Activated T-helper 1 cell treated with anti-CD3 and anti-CD28 coated beads, Interleukin-2, amount 50 U/mL, for 16 hours (primary cell): ENCODE measurements at places on chromosomes 6 and 20.

DNA sequence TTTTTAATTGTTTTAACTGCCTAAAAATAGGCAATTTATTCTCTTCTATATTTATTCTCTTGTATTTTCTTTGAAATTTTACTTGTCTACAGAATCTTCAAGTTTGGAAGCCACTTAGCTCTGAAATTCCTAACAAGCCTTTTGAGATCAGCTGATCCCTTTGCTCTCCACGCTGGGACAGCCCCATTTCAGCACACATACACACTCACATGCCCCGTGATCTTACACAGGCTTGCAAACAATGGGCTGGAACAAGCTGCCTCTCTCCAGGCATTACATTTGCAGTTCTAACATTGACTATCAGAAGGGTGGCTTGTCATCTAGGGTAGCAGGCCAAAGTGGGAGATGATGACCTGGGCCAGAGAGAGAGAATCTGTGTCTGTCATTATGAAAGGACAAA, 62.1 kb upstream of the RAB32 start:
- no peak for DNase-seq

- no peak for DNase-seq
These were observed 11.5 kb downstream of the CALHM6 start for GRCh38 chr6:116472706-116473105.

GRCh38 chr6:135243871-135244796, 63.0 kb downstream of the MYB start:
- DNase-seq: no peak

DNA sequence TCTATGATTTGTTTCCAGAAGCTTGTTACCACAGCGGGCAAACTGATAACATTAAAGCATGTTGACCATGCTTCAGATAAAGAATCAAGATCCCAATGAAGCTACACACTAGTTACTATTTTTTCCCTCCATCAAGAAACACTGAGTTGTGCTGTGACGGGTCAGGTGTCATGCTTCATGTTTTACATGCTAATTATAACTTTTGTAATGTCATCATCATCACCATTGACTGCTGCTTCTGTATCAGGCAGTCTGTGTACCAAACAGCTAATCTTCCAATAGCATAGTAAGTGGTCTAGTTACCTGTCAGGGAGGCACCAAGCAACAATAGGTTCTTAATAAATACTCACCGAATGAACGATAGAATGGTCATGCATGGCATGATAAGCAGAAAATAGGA, 388.1 kb downstream of the THBS2 start:
- DNase-seq: no peak

DNA sequence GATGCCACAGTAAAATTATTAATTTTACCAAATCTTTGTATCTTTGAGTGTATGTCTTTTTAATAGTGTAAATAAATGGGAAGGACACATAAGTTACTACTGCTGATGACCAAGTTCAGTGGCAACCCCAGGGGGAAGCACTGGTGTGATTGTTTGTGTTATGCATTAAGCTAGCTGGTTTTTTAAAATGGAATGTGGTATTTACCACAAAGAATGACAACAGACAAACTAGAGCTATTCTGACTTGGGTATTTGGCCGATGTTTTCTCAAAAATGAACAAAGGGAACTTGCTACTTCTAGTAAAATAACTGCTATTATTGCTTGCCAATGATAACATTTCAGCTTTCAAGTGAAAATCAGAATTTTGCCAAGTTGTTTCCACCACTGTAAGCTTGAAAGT, 2.9 kb downstream of the FNDC1 start:
- no peak for DNase-seq

- DNase-seq: no peak
These were observed 257.2 kb downstream of the TAF4 start for GRCh38 chr20:61808447-61808846.

DNA sequence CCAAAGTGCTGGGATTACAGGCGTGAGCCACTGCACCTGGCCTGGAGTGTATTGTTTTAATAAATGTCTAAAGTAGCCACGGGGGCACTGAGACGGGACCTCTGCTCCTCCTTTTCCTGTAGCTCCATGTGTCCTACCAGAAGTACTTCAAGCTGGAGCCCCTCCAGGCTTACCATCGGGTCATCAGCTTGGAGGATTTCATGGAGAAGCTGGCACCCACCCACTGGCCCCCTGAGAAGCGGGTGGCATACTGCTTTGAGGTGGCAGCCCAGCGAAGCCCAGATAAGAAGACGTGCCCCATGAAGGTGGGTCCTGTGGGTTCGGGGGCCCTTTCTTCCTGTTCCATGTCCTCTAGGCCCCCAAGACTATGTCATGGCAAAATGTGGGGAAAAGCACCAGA, 7.5 kb downstream of the POFUT1 start:
- no peak for DNase-seq

DNA sequence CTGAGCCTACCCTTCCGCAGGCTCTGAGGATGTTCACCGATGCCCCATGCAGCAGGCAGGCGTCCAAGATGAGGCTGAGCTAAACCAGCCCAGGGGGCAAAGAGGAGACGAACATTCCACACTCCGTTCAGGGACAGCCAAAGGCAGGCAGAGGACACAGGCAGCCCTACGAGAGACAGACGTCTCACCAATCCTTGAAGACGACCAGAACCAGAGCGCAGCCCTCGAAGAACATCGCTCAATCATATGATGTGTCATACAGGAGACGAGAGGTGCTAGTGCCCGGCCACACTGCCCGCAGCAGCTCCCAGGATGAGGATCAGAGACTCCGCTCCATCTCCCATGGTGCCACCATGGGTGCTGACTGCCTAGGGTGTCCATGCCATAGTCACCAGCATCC, 35.6 kb upstream of the TMEM181 start:
- DNase-seq: no peak

DNA sequence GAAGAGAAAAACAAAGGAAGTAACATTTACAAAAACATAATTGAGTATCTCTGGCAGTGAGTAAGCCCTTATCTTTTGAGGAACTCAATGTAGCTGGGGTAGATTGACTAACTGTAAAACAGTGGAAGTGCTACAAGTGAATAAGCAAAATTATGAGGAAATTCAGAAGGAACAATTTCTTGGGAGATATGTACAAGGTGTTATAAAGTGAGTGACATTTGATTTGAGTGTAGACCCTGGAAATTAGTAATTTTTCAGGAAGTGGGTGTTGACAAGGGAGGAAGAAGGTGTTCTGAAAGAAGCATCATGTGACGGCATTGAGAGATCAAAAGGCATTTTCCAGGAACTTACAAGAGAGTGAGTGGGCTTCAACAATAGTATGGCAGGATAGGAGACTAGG, 22.2 kb downstream of the XRN2 start:
- DNase-seq: no peak

DNA sequence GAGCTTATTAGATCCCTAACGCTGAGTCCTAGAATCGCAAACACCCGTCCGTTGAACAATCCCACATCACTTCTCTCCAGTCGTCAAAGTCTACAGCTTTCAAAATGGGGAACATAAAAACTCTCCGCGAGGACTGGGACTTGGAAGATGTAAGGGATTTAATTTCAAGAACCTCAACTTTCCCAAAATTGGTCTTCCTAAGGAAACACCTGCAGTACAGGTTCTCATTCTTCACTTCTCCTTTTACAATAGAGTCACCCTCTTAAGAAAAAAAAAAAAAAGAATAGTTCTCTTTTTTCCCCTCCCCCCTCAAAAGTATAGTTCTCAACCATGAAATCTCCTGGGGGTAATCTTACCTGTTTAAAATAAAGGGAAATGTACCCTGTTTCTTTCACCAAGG, 6.6 kb upstream of the ZBTB22 start:
- no peak for DNase-seq

GRCh38 chr6:43983191-43983590, 144.1 kb downstream of the MRPL14 start:
- no peak for DNase-seq

DNA sequence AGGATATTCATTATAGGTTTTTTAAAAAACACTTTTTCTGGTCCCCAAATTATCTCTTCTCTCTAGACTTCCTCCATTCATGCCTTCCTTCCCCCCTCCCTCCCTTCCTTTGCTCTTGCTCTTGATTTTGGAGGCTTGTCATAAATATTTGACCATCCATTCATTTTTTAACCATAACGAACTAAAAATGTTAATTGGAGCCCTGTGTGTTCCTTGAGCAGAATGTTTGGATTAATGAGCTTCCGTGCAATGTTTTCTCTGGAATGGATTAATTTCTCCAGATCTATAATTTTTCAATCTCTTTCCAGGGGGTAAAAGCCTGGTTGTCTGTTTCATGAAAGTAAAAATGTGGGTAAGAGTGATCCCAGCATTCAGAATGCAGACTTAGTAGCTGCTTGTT, 155.5 kb downstream of the ESR1 start:
- DNase-seq: no peak

GRCh38 chr6:23823421-23823820, 302.6 kb upstream of the NRSN1 start:
- DNase-seq: no peak

GRCh38 chr6:46879003-46879402, 42.7 kb downstream of the ADGRF5 start:
- no peak for DNase-seq

GRCh38 chr6:30735668-30736314, 6.7 kb downstream of the FLOT1 start:
- no peak for DNase-seq

- no peak for DNase-seq
These were observed 475.6 kb upstream of the CHD6 start for GRCh38 chr20:42093542-42094440.

GRCh38 chr6:132887204-132887603, 72.8 kb downstream of the RPS12 start:
- DNase-seq: no peak

DNA sequence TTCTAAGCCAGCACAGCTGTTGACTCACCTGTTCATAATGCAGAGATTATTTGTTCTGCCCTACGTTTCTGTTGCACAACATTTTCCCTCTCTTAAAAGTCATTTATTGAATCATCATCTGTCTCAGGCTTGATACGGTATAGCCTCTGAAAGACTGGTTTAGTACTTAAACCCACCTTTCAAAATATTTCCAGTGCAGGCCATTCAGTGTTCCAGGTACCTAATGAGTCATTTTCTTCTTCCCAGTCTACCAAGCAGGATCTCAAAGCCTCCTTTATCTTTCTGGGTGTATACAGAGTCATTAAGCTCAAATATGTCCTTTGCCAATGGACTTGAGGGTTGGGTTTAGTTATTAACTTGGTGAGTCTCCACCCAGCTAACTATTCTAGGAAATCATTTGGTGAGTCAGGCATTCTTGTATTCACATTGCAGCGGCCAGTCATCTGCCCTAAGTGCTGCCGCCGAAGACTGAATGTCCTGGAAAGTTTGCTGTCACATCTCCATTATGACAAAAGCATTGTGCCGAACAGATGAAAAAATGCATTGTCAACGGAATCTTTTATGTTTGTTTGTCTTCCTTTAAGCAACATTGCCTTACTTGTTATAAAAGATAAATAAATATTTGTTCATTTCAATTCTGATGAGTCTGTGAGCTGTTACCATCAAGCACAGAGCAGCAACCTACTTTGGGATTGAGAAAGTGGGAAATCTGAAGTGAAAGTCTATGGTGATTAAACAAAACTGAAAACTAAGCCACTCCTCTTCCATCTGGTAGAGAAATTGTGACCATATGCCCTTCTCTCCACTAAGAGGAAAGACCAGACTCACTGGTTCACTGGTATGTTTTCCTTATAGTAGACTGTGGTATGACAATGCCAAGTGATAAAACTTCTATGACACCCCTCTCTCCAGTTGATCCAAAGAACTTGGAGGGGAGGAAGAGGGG, 14.3 kb upstream of the FAM135A start:
- DNase-seq: no peak

- DNase-seq: no peak
These were observed 39.9 kb downstream of the ANKRD60 start for GRCh38 chr20:58188527-58188926.

GRCh38 chr6:14333556-14334305, 216.2 kb downstream of the CD83 start:
- no peak for DNase-seq

DNA sequence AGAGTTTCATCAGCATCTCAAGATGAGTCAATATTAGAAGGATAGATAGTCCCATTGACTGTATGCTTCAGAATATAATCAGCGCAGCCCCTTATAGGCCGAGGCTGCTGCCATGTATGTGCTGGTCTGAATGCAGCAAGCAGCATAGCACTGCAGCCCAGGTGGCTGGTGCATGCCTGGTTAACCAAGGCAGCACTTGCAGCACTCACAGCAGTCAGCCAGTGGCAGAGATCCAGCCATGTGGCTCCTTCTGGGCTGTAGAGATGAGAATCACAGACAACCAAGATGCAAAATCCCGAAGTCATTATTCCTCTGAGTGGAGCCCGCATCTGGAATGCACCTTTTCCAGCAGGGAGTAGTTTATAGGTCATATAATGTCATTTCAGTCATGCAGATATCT, 251.9 kb downstream of the UST start:
- no peak for DNase-seq

- DNase-seq: no peak
These were observed 117.5 kb downstream of the CEBPB start for GRCh38 chr20:50308166-50308512.

DNA sequence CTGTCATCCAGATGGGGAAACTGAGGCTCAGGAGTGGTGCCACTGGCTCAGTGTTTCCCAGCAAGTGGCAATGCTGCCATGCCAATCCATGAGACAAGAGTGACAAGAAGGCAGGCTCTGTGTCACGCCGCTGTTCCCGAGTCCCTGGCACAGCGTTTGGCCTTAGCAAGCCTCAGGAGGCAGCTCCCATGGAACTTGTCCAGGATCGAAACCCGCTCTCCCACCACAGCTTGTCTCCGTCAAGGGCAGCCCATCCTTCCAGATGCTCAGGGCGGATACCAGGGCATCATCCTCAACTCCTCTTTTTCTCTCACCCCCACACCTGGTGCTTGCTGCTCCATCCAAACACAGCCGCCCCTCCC, 110.6 kb upstream of the PTPN1 start:
- DNase-seq: no peak

- DNase-seq: no peak
These were observed 291.3 kb downstream of the OGFRL1 start for GRCh38 chr6:71579902-71580301.

DNA sequence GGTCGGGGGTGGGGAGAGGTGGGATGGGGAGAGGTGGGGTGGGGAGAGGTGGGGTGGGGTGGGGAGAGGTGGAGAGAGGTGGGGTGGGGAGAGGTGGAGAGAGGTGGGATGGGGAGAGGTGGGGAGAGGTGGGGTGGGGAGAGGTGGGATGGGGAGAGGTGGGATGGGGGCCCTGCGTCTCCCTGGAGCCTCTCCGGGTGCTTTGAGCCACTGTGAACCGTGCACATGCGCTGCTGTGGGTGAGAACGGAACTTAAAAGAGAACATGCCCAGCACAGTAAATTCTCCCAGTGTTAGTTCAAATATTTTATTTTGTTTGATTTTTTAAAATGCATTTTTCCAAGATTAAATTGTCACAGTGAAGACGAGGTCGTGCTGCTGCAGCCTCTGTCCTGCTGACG, 16.7 kb downstream of the SS18L1 start:
- no peak for DNase-seq

- DNase-seq: no peak
These were observed 20.2 kb upstream of the SLC22A7 start for GRCh38 chr6:43277643-43278523.

- no peak for DNase-seq
These were observed 13.4 kb downstream of the UBE2V1 start for GRCh38 chr20:50099565-50099991.

- no peak for DNase-seq
These were observed 14.6 kb downstream of the LCA5 start for GRCh38 chr6:79522609-79523008.

- DNase-seq: no peak
These were observed 89.6 kb upstream of the HMGCLL1 start for GRCh38 chr6:55668591-55668990.
